ENCODE measurements at places on chromosomes 16 and 17.

DNA sequence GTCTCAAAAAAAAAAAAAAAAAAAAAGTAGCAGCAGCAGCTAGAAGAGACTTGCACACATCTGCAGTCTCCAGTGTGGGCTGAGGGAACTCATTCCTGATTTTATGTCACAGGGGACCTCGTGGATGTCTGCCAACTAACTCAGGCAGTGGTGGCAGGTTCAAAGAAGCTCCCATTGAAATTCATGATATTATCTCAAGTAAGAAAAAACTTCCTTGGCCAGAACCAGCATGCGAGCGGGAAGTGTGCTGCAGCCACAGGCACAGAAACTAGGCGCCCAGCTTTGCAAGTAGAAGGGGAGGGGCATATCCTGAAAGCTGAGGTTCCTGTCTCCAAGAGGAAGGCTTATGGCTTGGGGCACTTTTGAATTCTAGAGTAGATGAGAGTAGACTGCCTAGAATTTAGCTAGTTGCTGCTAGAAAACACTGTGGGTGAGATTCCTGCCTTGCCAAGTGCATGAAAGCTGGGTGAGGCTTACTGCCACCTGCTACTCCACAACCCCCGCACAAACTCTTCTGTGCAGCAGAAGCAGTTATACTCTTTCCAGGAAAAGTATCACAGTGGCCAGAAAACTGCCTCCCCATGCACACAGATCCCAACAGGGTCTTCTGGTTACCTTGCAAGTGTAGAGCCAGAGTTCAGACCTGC lies 603.8 kb upstream of the CA10 start:
- DNase-seq, result no peak

DNA sequence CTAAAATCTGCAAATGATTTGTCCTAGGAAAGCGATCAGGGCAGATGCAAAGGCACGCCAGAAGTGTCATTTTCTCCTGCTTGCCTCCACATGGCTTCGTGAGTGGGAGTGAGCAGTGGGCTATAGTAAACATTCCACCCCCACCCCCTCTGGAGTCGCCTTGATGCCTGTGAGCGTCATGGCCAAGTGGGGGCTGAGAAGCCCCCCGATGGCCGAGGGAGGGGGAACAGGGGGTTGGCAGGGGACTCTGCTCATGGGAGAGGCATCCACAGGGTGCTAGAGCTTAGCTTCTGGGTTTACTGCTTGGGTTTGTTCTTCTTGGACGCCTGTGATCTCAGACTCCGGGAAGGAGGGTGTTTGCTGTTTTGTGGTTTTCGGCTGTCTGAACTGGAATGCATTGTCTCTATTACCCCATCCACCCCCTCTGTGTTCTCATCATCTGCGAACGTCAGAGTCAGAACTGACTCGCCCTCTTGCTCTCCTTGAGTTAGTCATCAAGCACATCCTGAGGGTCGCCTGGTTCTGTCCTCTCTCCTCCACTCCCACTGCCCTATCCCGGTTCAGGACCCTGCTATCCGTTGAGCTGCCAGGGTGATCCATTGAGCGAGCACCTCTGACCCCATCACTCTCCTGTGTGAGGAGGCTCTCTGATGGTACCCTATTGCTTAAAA lies 15.4 kb downstream of the TNS4 start:
- no peak for DNase-seq

DNA sequence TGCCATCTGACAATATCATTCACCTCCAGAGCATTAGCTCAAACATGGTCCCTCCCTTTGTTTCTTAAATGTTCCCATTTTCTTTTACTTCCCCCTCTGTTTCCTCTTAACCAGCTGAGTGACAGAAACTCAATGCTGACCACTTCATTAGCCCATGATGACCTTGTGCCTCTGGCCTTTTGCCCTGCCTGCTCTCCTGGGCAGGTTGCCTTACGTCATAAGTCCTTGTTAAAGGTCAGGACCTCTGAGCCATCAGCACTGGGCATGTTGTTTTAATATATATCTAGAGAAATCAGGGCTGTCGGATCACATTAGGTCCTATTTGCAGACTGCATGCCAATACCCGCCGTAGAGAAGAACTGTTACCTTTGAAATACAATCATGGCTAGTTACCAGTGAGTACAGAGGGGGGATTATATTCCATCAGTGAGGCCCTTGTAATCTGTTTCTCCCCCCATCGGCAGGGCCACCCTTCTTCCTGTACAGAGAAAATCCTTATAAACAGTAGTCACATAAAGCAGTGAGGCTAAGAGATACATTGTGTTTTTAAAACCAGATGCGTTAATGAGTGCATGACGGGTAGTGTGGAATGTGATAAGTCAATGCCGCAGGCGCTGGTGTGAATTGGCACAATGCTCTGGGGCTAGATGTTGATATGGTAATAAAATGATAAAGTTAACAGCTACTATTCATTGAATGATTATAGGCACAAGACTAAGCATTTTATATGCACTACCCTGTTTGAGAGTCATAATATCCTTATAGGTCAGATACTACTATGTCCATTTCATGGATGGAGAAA lies 94.3 kb upstream of the ZFHX3 start:
- no peak for DNase-seq

DNA sequence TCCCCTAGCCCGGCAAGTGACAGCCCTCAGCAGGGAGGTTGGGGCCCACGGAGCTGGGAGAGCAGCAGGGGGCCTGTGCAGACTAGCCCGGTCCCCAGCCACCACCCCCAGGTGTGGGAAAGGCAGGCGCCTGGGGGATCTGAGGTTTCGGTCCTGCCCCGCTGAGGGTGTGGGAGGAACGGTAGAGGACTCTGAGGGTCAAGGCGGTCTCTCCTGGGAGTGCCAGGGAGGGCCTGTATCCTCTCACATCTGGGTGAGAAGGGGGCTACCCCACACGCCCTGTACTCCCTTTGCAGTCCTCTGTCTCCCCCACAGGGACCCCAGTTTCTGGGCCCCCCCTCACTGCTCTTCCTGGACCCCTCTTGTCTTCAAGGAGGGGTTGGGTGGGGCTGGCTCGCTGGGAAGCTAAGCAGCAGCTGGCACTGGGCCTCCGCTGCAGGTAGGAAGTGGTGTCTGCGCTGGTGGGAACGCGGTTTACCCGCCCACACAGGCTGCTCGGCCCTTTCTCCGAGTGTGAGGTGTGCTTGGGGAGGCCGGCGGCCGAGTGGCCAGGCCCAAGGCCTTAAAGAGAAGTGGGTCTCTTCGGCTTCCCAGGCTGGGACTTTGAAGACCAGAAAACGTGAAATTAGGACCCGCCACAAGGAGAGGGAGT lies 15.4 kb downstream of the CD7 start:
- DNase-seq, result no peak

DNA sequence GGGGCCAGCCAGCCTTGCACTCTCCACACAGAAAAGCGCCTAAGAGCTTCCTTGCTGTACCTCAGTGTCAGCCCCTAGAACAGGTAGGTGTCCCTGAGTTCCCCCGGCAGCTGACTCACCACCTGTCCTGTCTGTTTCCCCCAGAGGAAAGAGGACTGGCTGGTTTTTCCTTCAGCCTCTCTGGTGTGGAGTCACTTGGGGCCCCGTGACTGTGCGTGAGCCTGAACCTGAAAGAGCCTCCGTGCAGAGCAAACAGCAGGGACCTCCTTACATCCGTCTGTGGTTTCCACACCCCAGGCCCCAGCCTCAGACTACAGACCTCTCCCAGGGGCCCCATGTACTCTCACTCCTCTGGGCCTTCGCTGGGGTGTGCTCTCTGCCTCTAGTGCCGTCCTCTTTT lies 87.8 kb downstream of the GNAO1 start:
- DNase-seq, result peak; percentile 35

- DNase-seq, result no peak
Observed at GRCh38 chr16:85563515-85564276, 49.4 kb upstream of the GSE1 start.

- DNase-seq, result no peak
Observed at GRCh38 chr17:56867948-56868376, 34.0 kb downstream of the DGKE start.

DNA sequence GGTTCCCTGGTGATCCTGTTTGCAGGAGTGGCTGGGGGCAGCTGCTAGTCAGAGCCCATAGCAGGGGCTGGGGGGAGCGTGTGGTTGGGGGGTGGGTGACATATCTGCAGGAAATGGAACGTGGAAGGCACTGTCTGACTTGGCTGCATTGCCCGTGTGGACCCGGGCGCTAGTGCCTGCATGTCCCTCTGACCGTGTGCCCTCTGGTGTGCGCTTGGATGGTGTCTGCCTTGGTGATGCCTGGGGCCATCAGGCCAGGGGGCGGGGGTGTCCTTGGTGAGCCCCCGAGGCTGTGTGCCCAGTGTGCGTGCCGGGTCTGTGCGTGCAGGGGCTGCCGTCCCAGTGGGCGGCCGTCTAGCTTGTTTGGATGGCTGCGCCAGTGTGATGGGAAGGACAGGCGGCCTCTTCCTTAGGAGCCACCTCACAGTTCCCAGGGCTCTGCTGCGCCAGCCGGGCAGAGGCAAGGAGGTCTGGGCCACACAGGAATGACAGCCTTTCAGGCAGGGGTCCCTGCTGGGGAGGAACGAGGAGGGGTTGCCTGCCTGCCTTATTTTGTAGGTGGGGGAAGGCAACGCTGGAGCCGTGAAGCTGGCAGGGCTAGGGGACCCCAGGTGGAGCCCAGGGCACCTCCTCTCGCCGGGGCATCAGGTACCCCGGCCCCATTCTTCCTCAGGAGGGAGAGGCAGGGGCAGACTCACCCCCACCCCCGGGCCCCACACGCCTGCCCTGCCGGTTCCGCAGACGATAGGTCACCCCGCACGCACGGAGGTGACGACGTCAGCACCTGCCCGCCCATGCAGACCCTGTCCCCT lies 693 bp downstream of the NDRG4 start:
- no peak for DNase-seq

- no peak for DNase-seq
Observed at GRCh38 chr17:57142925-57143324, 57.9 kb downstream of the AKAP1 start.

DNA sequence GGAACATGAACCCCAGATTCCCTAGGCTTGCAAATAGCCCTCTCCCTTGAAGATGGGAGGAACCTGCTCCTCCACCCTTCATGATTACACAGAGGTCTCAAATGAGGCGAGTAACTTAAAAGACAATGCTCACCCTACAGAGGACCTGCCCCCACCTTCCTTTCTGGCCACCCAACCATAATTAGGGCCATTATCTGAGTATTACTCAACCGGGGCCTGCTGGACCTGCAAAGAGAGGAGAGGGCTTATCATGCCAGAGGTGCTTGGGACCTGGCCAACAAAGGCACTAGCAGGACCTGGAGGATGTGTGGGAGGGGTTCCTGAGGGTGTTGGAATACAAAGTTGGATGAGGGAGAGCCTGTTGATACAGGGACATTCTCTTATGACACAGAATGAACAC lies 42.4 kb downstream of the RNF157 start:
- no peak for DNase-seq

GRCh38 chr17:60392845-60393702 lies 1.1 kb upstream of the USP32 start:
- no peak for DNase-seq

GRCh38 chr16:57629516-57630406 lies 1.3 kb downstream of the ADGRG1 start:
- DNase-seq, result no peak

GRCh38 chr16:72924927-72925630 lies 122.8 kb downstream of the ZFHX3 start:
- no peak for DNase-seq

GRCh38 chr16:8528471-8528870 lies 61.8 kb downstream of the TMEM114 start:
- DNase-seq, result no peak

GRCh38 chr17:48026502-48027321 lies 10.9 kb downstream of the COPZ2 start:
- DNase-seq, result peak; percentile 48

DNA sequence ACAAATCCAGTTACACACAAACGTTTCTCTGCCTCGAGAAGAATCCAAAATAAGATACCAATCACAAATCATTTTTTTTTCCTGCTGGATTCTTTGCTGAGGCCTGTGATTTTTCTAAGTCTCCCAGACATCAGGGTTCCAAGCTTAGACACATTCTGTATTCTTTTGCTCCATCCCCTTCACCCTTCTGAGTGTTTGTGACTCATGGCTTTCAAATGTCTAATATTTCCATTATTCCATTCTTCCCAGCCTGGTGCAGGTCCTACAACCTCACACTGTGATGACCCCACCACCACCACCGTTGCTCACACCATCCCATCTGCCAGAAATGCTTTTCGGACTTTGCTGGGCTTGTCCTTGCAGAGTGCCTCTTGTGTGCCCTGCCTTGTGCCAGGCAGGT lies 480.1 kb downstream of the SOX9 start:
- DNase-seq, result no peak

- no peak for DNase-seq
Observed at GRCh38 chr17:68198931-68199836, 48.7 kb upstream of the AMZ2 start.

DNA sequence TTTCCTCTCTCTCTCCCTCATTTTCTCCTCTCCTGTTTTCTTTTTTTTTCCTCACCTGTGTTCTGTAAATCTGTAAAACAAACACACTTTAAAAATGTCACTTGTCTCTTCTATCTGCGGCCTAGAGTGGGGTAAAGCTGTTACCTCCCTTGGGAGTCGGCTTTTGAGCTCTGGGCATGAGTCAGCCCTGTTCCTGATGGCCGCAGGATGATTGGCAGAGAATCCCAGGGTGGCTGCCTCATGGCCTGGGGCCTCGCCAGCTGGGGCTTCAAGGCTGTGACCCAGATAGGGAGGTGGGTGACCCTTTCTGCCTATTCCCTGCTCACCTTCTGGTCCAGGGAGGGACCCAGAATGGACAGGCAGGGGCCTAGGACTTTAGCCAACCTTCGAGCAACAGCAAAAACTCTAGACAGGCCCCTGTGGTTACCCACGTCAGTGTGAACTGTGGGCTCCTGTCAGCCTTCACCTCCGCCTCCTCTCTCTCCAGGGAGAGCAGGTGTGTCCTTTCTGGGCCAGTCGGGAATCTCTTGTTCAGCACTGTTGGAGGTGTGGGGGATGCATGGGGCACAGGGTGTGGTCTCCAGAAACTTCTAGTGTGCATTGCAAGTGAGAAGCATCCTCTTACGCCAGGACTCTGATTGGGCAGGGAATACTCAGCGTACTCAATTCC lies 87.4 kb downstream of the RAP1GAP2 start:
- DNase-seq, result no peak

DNA sequence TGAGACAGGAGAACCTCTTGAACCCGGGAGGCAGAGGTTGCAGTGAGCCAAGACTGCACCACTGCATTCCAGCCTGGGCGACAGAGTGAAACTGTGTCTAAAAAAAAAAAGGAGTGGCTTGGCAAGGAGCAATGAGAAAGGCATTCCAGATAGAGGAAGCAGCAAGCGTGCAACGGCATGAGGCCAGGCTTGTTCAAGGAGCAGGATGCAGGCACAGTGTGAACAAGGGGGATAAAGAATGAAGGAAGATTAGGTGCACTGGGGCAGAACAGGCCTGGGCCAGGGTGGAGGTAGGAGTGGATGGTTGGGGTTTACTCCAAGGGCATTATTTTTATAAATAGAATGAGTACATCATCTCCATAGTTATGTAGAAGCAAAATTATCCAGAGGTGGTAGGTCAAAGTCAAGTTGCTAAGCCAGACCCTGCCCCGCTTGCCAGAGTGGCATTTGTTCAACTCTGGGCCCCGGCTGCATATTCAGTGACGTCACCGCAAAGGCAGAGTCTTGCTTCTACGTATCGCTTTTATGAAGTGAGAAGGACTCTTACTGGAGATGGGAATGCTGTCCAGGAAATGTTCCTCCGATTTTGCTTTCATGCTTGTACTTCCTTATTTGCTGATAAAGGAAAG lies 100.2 kb downstream of the KATNIP start:
- DNase-seq, result no peak

GRCh38 chr16:81665588-81665987 lies 113.5 kb upstream of the PLCG2 start:
- no peak for DNase-seq

GRCh38 chr17:82743344-82744219 lies 8.2 kb downstream of the FN3K start:
- no peak for DNase-seq

GRCh38 chr16:5188318-5188988 lies 90.9 kb upstream of the EEF2KMT start:
- no peak for DNase-seq

All from activated CD4-positive, alpha-beta T cell treated with anti-CD3 and anti-CD28 coated beads for 24 hours (primary cell).